ENCODE measurements at places on chromosomes 2 and 18.

GRCh38 chr2:127048969-127049897, 57.7 kb downstream of the BIN1 start:
- DNase-seq = no peak

DNA sequence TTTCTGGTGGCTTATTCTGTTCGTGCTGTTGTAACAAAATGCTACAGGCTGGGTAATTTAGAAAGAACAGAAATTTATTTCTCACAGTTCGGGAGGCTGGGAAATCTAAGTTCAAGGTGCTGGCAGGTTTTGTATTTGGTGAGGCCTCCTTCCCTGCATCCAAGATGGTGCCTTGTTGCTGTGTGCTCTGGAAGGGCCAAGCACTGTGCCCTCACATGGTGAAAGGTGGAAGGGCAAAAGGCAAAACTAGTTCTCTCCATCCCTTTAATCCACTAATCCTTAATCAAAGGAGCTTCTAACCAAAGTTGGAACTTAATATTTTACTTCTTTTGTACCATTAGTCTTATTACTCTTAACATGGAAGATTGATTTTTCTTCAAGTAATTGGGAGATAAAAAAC, 7.4 kb downstream of the MRPL19 start:
- DNase-seq = no peak

GRCh38 chr2:58032764-58033080, 13.9 kb upstream of the VRK2 start:
- DNase-seq = no peak

DNA sequence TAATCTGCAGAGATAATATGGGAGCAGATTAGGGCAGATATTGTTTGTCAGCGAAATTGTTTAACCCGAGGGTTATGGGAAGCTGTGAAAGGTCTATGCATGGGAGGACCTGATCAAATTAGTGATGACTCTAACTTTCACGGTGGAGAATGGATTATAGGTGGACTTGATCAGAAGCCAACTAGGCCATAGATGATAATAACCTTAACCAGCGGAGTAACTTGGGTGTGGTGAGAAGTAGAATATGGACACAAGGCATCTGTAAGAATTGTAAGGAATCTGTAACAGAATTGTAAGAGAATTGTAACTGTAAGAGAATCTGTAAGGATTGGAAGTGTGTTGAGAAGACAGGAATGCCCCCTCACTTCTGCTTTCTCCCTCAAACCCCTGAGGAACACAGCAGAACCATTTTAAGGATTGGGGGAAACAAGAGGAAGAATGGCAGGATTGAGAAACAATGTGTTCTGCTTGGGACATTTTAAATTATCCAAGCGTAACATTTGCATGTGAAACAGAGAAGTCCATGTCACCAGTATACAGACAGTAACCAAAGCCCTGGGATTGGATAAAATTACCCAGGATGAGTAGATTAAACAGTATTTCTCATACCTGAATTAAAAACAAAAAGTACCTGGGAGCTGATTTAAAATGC, 14.9 kb upstream of the SLC39A10 start:
- DNase-seq = no peak

DNA sequence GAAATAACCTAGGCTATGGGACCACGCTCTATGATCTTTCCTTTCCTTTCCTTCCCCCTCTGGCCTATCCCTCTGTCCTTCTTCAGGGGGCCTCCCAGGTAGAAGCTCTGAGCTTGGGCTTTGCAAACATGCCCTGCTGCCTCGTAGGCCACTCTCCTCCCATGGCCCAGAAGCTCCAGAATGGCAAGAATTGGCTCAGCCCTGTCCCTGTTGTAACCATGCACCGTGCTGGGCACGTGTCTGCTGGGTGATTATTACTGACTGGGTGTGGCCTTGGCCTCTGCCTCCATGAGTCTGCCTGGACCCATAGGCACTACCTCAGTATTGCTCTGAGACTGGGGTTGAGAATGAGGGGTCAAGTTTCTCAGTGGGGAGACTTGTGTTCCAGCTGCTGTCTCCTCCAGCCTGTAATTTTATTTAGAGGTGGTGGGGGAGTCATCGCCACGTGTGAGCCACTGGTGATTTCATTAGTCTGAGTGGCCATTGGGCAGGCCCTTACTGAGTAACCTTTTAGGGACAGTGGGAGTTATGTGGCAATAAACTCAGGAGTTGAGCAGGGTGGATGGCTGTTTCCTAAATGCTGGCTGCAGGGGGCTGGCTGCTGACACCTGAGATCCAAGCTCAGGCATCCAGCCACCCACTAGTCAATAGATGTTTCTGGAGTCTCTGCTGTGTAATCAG, 157.9 kb downstream of the CLIP4 start:
- DNase-seq = no peak

GRCh38 chr2:86621280-86621943, 2.3 kb downstream of the RNF103 start:
- no peak for DNase-seq

- no peak for DNase-seq
These were observed 174.8 kb downstream of the PRPF40A start for GRCh38 chr2:152542337-152542994.

DNA sequence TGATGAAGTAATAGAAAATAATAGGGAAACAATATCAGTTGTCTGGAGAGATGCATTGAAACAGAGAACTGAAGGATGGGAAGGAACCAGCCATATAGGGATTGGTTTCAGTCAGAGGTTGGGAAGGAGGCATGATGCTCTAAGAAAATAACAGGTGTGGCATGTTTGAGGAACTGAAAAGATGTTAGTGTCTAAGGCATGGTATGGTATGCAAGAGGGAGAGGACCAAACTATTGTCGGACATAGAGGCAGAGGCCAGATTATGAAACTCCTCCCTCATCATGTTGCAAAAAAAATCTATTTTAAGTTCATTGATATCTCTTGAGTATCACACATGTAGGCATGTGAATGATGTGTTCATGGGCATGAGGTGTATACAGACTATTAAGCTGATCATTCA, 48.9 kb upstream of the EMILIN2 start:
- DNase-seq = no peak

DNA sequence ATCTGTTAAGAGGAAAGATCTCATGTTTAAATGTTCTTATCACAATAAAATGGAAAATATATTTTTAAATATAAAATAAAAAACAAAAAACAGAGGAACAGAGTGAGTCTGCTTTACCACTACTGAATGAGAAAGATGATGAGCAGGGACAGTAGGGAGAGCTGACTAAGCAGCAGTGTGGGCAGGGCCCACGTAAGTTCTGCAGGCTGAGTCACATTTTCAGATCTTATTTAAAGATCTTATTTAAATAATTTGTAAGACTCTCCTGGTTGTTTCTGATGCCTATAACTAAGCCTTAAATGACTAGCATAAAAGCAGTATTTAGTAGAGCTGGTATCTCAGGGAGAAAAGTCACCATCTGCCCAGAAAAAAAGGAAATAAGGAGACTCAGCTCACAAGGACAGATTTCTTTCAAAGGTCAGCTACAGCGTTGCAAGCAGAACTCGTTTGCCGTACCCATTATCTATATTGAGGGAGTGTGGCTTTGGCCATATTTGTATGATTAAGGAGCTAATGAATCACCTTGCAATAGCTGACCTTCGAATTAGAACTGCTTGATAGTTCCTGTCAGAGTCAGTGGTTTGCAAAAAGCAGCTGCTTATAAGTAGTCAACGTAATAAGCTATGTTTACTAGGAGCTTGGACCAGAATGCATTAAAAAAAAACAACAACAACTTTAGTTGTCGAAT, 322.1 kb upstream of the CHAC2 start:
- no peak for DNase-seq

- DNase-seq = no peak
These were observed 141.5 kb downstream of the WDSUB1 start for GRCh38 chr2:159144776-159145614.

GRCh38 chr2:239383036-239383758, 17.6 kb downstream of the HDAC4 start:
- DNase-seq = no peak

GRCh38 chr18:75362435-75362834, 65.1 kb downstream of the SMIM21 start:
- no peak for DNase-seq

DNA sequence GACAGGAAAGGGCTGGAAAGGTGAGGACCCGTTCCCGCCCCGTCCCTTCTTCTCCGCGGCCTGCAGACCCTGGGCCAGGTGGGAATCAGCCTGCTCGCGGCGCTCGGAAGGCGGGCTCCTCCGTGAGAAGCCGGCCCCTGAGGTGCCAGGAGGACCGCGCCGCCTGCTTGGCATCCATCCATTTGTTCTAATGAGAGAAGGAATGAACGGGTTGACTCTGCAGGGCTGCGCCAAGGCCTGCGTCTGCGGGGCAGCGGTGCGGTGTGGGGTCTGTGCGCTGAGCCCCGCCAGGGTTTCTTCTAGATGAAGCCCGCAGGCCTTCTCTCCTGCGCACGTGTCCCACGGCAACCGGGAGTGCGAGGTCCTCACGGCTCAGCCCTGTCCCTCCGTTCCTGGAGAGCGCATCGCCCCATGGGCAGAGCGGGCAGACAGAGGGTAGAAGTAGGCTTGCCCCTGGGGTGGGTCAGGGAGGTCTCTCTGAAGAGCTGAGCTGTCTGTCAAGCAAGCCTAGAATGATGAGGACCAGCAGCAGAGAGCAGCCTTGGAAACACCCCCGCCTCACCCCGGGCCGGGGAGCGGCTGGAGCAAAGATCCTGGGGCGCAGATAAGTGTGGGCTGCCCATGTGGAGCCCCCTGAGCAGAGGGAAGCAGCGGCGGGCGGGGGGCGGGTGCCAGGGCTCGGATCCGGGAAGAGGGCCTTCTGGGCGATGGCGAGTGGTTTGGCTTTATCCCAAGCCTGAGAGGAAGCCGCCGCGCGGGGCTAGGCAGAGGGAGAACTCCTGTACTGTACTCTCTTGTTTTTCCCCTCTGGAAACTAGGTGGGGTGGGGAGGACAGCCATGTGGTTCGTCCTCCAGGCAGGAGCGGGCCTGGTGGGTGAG, 27.9 kb upstream of the HS6ST1 start:
- no peak for DNase-seq

GRCh38 chr18:58175786-58176176, 131.8 kb downstream of the NEDD4L start:
- no peak for DNase-seq

GRCh38 chr2:67437114-67437513, 40.0 kb downstream of the ETAA1 start:
- DNase-seq = no peak

DNA sequence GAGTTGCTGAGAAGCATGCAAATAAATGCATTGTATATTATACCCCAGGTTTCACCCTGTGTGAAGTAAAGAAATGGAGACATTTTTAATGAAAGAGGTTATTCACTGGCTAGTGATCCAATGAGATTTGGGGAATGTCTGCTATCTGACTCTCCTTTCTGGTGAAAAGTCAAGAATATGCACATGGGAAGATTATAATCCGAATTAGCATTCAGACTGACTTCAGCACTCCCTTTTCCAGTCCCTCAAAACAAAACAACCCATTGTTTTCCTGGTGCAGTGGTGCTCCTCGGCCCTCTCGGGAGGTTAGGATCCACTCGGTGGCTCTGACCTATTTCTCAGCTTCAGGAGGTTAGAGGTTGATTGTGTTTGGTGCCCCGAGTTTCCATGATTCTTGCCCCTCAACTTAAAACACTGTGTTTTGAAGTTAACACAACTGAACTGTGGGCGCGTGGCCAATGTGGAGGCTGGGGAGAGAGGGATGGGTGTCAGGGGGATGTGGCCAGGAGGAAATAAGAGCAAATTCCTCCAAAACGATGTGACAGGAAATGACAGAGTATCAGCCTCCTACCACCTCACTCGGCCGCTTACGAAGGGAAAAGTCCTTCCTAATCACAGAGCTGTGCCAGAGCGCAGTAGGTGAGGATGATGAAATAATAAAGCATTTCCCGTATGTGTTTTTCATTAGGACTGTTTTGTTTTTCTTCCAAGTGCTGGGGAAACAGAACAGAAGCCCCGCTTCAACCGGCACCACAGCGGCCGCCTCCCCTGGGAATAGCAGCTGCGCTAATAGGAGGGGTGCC, 440.1 kb downstream of the MTX2 start:
- no peak for DNase-seq

- DNase-seq = no peak
These were observed 188.2 kb downstream of the IRS1 start for GRCh38 chr2:226611196-226611943.

DNA sequence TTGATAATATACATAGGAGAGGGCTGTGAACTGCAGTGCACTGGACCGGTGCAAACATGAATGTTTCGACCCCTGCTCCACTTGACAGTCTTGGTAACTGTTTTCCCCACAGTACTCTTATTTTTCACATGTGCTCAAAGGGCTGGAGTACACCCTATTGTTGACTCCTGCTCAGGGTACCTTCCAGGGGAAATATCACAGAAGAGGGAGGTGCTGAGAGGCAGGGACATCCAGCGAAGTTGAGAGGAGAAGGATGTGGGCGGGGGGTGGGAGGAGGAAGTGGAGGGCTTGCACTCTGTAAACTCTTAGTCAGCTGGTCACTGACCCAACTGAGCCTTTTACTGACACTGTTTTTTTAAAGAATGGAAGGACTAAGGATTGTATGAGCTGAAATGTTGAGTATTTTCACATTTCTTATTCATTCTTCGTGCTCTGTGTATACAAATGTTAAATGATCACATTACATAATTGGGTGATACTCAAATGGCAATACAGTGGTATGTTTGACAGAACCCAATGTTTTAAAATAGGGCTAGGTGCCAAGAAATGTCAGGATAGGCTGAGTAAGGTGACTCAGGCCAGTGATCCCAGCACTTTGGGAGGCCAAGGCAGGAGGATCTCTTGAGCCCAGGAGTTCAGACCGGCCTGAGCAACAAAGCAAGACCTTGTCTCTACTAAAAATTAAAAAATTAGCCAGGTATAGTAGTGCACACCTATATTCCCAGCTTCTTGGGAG, 10.0 kb downstream of the INPP4A start:
- DNase-seq = no peak

GRCh38 chr2:86064006-86064405, 41.7 kb downstream of the POLR1A start:
- DNase-seq = no peak

DNA sequence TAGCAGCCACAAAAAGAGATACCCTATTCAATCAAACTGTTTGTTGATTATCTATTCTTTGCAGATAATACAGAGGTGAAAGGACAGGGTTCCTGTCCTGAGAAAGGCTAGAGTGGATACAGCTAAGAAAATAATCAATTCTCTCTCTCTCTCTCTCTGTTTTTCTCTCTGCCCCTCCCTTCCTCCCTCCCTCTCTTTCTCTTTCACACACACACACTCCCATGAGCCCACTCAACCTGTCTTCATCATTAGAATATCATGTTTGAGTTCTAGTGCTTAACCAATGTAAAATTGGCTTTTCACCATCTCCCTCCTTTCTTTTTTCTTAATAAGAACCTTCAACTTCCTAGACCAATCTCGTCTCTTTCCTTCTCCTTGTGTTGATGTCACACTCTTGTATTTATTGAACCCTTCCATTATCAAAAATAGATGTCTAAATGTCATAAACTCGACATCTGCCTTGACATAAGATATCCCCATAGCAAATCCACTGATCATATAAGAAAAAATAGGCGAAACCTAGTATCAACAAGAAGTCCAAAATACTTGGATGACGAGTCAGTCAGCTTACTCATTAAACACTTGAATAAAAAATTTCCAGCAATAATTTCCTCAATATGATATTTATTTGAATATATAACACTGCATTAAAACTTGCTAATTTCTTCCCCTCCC, 42.8 kb upstream of the CYTIP start:
- DNase-seq = no peak

- no peak for DNase-seq
These were observed 353.2 kb upstream of the PKDCC start for GRCh38 chr2:41694536-41695049.

GRCh38 chr18:61531182-61531581, 198.0 kb downstream of the CDH20 start:
- no peak for DNase-seq

Data from stimulated activated CD8-positive, alpha-beta memory T cell treated with anti-CD3 and anti-CD28 coated beads, Interleukin-4, amount 100 ng/mL, for 24 hours (primary cell).